ENCODE measurements at places on chromosomes 1 and 21.
A peak's percentile ranks its signal among the peaks of the same experiment; 100 is the strongest.

DNA sequence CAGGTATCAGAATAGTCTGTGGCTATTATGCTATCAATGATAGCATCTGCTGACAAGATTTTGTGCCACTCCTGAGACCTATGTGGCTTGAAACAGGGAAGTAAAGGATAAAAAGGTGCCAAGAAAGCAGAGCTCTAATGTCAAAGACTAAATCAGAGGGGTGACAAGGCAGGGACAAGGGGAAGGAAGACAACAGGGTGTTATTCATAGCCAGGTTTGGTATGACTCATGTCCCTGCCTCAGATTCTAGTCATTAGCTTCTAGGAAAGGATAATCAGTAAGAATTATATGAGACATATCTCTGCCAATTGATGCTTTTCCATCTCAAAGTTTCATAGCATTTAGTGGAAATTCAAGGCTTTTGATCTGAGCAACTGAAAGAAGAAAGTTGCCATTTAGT lies 31.8 kb upstream of the PLD5 start:
- no peak for DNase-seq

DNA sequence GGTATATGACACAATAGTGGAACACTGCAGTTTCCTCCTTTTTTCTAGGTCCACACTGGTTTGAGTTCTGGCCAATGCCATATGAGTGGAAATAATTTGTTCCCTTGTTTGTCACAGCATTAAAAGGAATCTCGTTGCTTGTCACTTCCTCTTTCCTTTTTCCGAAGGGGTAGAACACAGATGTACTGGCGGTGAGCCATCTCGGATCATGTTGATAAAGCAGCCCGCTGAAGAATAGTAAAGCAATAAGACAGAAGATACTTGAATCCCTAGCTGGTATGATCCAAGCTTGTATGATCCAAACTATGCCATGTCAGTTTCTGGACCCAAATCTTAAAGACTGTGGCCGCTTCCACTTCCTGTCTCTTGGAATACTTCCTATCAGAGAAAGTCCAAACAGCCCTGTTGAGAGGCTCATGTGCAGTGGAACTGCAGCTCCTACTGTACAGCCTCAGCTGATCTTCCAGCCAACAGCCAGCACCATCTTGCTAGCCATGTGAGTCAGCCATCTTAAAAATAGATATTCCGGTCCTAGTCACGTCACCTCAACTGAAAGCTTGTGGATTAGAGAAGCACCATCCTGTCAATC lies 40.3 kb downstream of the CFHR5 start:
- DNase-seq, result peak; percentile 16

DNA sequence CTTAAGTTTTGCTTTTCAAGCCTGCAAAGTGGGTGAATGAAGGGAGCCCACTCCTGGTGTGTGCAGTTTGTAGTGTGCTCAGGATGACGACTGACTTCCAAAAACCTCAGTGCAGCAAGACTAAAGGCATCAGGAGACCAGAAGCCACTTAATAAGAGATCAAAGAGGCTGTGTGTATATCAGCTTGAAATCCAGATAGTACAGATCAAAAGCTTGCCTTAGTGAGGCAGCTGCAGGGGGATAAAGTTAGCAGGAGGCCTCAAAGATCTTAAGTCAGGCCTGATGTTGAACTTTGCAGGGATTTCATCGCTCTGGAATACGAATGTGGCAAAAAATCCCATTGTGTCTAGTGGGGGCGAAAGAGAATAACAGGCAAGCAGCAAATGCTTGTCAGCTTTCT lies 99.8 kb downstream of the PATJ start:
- no peak for DNase-seq

DNA sequence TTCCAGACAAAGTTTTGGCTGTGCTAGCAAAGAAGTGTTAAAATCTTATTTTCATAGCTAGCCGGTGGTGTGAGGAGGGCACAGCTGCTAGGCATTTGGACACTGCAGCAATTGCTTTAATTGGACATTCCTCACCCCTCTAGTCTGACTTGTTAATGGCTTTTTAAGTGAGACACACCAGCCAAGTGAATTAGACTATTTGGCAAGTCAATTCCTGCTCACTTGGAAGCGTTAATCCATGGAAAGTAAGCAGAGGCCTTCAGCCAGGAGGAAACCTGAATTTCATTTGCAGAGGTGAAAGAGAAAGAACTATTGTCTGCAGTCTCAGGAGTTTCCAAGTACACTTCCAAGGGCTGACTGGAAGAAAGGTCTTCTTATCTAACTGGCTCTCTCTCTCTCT lies 175.7 kb downstream of the ST6GALNAC3 start:
- no peak for DNase-seq

Measured in glomerular endothelial cell (primary cell).